ENCODE measurements at places on chromosomes 1 and 21.

DNA sequence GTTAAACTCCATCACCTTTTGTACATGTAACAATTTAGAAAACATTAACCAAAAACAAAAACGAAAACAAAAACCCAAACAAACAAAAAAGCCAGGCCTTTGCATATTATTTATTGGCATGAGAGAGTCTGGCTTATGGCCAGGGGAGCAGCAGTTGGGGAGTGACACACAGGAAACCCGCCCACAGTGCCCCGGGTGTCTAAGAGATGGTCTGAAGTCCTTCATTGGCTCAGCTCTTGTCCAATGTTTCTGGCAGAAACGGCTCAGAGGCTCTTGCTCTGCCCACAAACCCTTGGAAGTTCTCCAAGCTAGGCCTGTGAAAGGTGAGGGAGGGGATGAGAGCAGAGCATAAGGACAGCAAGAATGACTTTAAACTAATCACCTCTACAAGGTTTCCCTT, 131.5 kb downstream of the CNIH3 start:
- DNase-seq = no peak

- no peak for DNase-seq
Observed at GRCh38 chr1:173049322-173049633, 1.5 kb downstream of the TNFSF18 start.

DNA sequence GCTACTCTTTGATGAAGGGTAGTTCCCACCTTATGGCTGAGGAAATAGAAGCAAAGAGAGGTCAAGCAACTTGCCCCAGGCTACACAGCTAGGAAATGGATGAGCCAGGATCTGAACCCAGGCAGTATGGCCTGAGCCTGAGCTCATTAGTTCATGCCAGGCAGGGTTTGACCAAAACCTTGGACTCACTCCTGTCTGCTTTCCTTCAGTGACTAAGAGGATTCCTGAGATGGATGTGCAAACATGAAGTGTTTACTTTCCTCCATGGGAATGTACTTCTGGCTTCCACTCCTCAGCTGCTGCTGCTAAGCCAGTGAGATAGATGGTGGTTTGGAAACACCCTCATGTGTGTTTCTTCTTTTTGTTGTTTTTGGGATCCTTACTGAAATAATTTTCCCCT, 35.1 kb upstream of the ERRFI1 start:
- DNase-seq = no peak

DNA sequence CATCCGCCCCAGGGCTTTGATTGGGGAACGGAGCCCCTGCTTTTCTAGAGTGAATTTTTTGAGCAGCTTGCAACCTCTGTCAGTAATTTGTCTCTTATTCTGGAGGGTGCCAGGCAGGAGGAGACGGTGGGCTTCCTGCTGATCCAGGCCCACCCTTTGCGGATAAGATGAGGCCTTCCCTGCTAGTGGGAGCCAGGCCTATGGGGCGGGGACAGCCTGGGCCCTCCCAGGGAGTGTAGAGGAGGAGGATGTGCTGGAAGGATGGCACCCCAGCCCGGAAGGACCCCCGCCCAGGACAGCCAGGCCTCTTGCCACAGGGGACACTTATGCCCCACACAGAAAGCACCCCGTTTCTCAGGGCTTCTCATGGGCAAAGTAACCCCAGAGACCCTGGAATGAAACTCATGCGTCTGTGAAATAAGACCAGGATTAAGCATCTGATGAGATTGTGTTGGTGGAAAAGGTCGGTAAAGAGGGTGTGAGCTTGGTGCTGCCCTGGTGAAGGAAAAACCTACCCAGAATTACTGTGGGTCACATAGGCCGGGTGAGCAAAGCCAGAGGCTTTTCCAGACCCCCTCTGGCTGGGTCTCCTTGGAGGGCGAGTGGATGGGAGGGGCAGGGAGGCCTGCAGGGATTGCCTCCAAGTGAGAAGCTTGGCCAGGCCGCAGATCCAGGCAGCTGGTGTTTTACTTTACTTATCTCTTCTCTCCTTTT, 118.7 kb downstream of the SIK1 start:
- no peak for DNase-seq

- peak; percentile 21 for DNase-seq
Observed at GRCh38 chr1:115595279-115596079, 46.3 kb upstream of the VANGL1 start.

DNA sequence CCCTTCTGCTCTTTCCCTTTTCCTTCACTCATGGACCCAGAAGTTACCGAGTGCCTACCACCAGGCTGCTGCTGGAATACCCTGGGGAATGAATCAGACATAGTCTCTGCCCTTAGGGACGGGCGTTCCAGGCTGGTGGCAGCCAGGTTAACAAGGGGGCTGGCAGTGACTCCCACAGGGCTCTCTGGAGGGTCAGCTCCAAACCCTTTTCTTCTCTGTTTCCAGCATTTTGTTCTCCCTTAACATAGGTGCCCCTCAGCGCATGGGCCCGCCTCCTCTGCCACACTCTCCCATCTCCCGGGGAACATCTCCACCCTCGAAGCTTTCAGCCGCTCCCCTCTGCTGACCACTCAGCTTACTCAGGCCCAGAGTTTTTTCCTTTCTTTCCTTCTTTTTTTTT, 62.9 kb upstream of the LRP8 start:
- DNase-seq = no peak

DNA sequence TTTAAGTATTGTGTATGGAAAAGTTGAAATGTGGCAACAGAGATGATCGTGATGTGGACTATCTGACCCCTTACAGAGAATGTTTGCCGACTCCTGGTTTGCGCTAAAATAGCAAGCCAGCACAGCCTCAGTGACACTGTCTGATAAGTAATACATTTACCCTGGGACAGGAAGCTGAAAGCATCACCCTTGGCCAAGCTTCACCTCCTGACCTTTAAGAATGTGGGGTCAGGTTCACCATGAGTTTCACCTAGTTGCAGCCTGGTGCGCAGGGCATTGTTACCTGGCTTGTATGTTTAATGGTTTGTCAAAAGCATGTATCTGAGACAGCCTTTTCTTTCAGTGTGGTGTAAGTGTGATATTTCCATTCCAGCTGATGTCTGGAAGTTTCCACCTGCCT, 29.2 kb downstream of the TRAF5 start:
- no peak for DNase-seq

GRCh38 chr1:213050745-213051126, 305 bp upstream of the RPS6KC1 start:
- no peak for DNase-seq

DNA sequence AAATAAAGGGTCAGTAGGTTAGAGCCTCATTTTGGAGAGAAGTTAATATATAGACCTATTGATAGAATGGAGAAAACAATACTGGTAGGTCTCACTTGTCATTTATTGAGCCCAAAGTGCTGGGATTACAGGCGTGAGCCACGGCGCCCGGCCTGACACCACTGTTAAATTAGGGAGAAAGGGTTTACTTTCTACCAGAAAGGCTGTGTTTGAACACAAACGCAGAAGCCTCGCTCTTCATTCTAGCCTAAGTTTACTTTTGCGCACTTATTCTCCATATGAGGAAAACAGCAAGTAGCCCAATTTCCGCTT, 710 bp upstream of the PRPF3 start:
- DNase-seq = no peak

- no peak for DNase-seq
Observed at GRCh38 chr1:224784265-224785039, 145.0 kb upstream of the DNAH14 start.

DNA sequence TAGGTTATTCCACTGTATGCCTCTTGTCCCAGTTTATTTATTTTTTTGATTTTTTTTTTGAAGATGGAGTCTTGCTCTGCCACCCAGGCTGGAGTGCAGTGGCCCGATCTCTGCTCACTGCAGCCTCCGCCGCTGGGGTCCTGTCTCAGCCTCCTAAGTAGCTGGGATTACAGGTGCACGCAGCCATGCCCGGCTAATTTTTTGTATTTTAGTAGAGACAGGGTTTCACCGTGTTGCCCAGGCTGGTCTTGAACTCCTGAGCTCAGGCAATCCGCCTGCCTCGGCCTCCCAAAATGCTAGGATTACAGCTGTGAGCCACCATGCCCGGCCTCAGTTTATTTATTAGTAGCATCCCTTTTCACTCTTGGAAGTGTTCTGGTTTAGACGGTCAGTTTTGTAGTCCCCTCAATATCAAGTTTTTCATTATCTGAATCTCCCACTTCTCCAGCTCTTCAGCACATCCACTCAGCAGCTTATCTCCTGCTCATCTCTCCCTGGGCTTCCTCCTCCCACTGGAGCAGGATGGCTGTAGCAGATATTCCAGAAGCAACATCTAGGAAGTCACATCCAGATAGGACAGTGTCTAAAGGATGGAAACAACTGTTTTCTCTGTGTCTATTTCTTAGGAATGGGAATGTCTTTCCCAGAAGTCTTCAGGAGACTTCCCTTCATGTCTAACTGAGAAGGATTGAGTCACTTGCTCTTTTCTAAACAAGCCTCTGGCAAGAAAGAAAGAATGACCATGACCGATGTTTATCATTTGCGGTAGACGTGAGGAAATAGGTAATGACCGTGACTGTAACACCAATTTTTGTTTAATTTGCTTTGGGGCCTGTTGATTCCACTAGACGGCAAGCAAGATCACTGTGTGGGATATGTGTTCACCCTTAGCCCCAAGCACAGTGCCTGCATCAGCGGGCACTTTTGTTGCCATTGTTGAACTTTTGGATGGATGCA, 14.4 kb downstream of the CCDC190 start:
- no peak for DNase-seq

DNA sequence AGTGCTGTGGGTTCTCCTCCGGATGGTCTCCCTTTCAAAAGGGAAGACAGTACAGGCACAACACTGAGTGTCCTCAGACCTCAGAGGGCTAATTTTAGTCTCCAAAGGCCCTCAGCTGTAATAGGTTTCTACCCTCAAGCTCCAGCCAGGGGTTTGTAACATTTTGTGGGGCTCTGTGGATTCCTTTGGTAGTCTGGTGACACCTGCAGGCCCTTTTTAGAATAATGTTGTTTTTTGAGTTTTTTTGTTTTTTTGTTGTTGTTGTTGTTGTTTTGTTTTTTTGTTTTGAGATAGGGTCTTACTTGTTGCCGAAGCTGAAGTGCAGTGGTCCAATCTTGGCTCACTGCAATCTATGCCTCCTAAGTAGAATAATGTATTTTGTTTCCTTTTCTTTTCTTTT, 15.0 kb upstream of the TMEM201 start:
- DNase-seq = no peak

DNA sequence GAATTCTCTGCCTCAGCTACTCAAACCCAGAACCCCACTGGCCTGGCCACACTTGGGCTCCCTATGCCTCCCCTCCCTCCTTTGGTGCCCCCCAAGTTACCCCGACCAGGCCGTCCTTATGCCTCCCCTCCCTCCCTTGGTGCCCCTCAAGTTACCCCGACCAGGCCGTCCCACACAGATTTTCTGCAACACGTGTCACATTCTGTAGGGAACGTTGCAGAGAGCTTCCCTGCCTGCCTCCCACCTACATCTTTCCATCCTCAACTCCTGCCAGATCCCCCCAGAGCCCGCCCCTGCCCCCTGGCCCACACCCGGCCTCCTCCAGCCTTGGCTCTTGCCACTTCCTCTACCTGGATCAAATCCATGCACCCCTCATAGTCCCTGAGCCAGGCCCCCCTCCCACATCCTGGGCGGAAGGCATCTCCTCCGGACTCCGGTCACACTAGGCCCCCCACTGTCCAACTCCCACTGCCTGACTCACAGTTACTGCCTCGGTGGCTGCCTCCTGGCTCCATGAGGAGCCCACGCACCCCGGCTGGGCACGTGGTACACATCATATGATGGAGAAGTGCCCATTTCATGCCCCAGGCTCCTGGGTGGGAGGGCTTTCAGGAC, 41.2 kb downstream of the KCNAB2 start:
- DNase-seq = no peak

DNA sequence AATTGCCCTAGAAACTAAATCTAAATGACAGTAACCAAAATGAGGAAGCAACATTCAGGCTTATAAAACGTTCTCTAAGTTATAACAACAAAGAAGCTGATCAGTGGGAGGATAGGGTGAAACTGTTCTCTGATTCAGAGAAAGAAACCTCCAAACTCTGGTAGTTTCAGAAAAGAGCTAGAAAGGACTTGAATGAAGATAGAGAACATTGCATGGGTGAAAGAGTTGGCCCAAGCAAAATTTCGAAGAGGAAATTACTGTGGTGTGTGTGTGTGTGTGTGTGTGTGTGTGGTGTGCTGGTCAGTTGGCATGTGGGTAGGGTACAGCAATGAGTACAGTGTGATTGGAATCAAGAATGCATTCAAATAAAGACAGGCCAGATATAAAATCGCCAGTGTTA, 16.5 kb upstream of the SPAG17 start:
- DNase-seq = no peak

GRCh38 chr1:12179676-12180075, 12.9 kb downstream of the TNFRSF1B start:
- DNase-seq = no peak

GRCh38 chr1:147664206-147664605, 6.1 kb downstream of the ACP6 start:
- no peak for DNase-seq

- DNase-seq = no peak
Observed at GRCh38 chr1:201156819-201157218, 2.5 kb upstream of the TMEM9 start.

DNA sequence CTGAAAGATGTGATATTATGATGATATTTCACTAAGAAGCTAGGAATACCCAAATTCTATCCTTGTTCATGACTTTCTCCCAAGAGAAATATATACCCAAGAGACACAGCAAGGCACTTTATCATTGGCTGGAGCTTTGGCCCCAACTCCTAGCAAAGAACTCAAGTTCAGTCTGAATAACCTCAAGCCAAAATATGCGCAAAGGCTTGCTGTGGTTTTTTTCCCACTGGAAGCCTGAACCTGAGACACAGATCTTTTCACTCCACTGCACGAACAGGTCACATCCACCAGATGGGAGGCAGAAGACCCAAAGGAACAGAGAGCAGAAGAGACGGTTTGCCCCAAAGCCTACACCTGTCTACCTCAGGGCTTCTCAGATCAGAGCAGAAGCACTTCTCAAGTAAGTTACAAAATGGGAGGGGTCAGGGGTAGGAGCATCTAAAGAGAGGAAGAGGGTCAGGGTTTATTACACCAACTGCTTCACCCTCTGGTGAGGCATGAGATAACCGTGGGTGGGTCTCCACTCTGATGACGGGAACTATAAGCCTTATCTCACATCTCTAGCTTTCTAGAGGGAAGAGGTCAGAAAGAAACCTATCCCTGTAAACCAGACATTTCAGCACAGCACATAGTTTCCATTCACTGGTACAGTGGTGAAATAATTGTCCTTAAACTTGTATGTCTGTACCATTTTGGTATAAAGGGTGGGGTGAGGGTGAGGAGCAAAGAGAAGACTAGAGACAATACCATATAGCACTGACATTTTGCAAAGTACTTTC, 17.1 kb upstream of the CDC42BPA start:
- DNase-seq = no peak

GRCh38 chr1:201329286-201329685, 46.0 kb downstream of the PKP1 start:
- no peak for DNase-seq

DNA sequence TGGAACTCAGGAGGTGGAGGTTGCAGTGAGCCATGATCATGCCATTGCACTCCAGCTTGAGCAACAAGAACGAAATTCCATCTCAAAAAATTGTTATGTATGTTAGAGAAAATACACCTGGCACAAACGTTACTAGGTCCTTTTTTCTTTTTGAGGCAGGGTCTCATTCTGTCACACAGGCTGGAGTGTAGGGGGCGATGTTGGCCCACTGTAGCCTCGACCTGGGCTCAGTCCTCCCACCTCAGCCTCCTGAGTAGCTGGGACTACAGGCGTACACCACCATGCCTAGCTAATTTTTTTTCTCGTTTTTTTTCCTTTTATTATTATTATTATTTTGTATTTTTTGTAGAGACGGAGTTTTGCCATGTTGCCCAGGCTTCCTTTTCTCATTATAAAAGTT, 4.4 kb downstream of the HAX1 start:
- DNase-seq = no peak

- DNase-seq = no peak
Observed at GRCh38 chr21:35147439-35147838, 98.3 kb upstream of the RUNX1 start.
